ENCODE measurements at places on chromosomes 3 and 15.
A peak's percentile ranks its signal among the peaks of the same experiment; 100 is the strongest.

GRCh38 chr3:124634210-124635168 lies 95.8 kb upstream of the UMPS start:
- DNase-seq = no peak

GRCh38 chr15:61050844-61051568 lies 178.1 kb downstream of the RORA start:
- no peak for DNase-seq

DNA sequence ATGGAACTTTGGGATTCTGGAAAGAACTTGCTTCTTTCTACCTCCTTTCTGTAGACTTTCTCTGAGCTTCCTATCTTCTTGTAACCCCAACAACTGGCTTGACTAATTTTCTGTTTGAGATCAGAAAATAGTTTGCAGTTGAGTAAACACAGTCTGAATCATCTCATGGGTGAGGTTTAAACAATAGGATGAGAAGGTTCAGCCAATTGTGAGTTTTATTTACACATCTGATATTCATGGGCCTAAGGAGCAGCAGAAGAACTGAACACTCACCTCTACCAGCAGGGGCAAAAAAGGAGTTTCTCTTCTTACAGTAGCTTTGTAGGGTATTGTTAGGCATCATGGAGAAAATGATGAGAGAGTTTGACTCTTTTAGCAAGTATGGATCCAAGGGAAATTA lies 54.2 kb downstream of the DTWD1 start:
- DNase-seq = no peak

DNA sequence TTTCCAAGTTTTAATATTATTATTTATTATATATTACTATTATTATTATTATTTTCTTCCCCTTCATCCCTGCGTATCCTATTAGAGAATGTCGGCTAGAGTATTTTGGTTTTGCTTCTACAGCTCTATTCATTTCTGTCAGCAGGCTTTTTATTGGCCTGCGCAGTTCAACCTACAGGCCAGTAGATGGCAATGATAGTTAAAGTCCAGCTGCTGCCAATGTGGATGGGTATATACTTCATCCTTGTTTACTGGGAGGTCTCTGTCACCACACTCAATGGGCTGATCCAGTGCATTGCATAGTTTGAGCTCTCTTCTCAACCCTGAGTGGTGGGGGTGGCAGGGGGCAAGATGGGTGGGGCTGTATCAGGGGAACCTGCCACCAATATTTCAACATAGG lies 799.8 kb downstream of the NSUN3 start:
- DNase-seq = peak; percentile 36

Data from SHP77 treated with DMSO at 0.1 percent for 48 hours (cell line).